ENCODE measurements at places on chromosomes 6 and 20.

DNA sequence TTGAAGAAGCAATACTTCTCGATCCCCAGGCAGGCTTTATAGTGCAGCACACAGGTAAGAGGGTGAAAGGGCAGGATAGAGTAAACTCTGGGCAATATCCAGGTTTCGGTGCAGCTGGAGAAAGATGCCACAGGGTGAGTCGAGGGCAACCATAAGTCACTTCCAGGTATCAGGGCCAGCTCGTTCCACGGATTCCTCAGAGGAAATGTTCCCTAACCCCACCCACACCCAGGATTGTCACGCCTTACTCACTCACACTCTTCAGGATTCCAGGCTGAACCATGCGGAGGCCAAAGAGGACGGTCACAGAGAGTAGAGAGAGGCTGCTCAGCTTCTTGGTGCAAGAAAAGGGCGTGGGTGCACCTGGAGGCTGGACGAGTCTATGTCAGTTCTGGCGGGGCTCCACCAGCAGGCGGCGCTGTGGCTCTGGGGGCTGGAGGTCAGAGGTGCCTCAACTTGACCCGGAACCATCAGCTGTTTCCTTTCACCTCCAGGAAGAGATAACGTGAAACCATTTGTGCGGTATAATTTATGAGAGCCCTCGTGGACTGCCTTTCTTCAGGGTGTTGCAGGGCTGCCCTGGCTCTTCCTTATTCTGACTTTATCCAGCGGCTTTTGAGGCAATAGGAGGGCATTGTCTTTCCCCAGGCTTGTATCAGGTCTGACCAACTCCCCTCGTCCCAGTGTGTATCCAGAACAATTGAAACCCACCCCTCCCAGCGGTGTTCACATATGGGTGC is 14.5 kb upstream of the WFDC12 start:
- no peak for DNase-seq

DNA sequence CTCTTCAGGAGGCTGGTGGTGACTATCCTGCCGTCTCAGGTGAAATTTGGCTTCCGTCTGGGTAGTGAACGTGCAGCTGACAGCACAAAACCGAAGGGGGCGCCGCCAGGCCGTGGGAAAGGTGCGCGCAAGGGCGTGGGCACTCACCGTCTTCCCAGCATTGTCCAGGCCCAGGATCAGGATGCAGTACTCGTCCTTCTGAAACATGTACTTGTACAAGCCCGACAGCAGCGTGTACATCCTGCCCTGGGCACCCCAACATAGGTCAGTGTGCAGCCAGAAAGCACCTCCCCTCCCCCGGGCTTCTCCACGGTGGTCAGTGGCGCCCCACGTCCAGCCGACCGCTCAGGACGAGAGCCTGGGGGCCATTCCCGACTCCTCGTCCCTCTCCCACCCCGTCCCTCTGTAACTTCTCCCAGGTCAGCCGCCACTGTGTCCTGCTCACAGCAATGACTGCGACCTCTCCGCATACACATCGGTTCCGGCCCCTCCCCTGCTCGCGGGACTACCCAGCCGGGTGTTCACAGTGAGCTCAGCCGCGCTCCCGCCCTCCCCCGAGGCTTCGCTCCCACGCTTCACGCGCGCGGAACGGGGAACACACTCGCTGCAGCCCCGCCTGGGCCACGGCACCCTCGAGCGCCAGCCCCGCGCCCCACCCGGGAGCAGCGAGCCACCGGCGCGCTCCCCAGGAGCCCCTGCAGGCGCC is 771 bp downstream of the ARFRP1 start:
- DNase-seq, result no peak

DNA sequence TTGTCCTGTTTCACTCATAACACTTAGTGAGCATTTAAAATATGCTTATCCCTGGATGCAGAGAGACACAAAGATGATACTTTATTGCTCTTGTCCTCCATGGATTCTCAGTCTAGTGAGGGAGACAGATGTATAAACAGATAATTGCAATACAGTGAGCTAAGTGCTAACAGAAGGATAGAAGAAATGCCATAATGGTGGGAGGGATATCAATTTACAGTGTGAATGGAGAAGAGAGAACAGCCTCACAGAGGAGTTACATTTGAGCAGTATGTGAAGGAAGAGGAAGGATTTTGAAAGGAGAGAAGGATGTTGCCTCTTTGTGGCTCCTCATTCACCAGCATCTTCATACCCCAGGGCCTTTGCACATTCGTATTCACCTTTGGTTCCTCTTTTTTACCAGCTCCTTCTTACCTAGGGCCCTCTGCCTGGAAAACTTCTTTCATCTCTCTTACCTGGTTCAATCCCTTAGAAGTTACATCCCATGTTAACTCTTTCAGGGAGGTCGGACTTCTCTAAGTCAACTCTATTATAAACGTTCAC is 341.7 kb downstream of the PRL start:
- no peak for DNase-seq

- DNase-seq, result no peak
Measured at GRCh38 chr6:71886184-71887005, at the start of gene RIMS1. TSS of gene RIMS1 (plus strand) at chr6:71886550. CDS start at chr6:71887024, 474 bp downstream.

DNA sequence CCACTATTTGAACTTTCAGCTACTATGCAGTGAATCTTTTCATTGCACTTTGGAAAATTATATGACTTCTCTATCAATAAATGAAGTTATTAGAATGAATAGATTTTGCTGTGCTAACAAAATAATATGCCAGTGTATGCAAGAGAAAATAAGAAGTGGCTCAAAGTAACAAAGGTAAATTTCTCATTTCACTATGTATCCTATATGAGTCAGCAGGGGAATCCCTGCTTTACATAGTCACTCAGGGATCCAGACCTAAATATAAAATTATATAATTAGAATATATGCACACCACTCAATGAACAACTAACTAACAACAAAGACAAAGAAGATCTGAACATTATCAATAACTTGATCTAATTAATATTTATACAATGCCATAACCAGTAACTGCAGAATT is 390.8 kb upstream of the IRAK1BP1 start:
- DNase-seq, result no peak

GRCh38 chr20:31930779-31931178 is 21.1 kb downstream of the PDRG1 start:
- DNase-seq, result no peak

DNA sequence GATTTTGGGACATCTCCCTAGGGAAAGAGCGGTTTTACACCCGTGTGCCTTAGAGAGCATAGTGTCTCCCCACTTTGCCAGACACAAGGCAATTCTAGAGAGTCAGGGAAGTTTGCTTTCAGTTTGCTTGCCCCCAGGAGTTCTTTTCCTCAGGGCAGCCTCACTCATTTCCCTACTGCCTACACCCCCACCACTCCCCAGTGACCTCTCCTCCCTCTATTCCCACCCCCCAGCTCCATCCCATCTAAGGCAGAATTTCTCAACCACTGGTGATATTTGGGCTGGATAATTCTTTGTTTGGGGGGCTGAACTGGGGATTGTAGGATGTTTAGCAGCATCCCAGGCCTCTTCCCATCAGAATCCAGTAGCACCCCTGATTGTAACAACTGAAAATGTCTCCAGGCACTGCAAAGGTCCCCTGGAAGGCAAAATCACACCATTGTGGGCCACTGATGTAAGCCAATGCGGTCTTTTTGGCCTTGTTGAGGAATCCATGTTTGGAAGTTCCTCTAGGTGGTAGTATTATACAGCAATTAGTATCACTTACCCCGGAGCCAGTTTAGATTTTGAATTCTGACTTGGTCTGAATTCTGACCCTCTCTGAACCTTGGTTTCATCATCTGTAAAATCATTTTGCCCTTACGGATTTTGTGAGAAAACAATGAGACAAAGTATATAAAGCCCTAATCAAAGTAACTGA is 1.3 kb downstream of the EPPIN start:
- DNase-seq, result peak; percentile 22

DNA sequence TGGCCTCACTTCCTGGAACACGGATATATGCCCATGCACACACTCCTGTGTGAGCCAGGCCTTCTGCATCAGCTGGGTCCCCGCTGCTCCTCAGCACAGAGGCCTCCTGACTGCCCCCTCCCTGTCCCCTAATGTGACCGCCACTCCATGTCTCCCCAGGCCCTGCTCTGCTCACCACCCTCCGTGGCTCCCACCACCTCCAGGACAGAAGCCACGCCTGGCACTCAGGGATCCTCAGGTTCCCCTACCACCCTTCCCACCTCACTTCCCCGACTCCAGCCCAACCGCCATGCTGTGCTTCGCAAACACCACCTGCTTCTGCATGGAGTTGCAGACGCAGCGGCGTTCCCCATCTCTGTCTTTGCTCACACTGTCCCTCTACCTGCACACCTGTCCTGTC is 4.3 kb upstream of the SRC start:
- DNase-seq, result no peak

- no peak for DNase-seq
Measured at GRCh38 chr6:6236730-6237469, 83.6 kb downstream of the F13A1 start.

DNA sequence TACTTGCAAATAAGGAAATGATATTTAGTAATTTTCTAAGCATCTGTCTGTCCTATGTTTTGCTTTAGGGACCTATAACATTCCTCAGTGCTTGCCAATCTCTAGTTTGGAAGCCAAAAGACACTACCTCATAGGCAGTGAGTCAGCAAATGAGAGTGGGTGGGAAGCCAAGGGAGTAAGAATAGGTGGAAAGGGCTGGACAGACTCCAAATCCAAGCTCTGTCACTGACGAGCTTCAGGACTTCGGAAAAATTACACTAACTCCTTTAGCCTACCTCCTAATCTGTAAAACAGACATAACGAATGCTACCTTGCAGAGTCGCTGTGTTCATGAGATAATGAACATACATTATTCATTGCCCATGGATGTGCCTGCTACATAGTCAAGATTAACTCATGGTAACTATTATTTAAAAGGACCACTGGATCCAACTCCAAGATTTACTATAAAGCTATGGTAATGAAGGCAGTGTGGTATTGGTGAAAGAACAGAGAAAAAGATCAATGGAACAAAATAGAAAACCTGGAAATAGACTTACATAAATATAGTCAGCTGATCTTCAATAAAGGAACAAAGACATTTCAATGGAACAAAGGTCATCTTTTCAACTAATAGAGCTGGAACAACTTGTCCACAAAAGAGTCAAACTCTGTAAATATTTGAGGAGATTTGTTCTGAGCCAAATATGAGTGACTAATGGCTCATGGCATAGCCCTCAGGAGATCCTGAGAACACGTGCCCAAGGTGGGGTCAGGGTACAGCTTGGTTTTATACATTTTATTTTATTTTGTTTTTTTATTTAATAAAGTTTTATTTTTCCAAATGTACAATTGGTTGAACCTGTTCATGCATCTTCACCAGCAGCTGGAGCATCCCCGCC is 64.1 kb downstream of the FAM50B start:
- DNase-seq, result no peak

DNA sequence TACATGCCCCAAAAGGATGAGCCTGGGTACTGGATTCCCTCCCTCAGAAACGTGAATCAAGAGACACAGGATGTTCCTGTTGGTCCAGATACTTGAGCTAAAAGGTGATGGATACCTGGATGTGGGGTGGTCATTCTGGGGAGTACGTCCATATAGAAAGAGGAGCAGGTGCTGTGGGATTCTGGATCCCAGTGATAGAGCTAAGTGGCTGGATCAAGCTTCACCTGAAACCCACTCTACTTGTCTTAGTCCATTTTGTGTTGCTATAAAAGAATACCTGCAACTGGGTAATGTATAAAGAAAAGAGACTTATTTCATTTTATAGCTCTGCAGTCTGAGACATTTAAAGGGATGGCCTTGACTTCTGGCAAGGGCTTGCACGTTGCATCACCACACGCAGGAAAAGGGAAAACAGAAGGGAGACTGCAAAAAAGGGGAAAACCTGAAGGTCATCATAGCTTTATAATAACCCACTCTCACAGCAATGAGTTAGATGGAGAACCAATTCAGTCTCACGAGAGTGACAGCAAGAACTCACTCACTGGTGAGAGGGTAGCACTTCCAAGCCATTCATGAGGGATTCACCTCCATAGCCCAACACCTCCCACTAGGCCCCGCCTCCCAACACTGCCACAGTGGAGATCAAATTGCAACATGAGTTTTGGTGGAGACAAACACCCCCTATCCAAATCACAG is 31.2 kb downstream of the RIPOR3 start:
- no peak for DNase-seq

GRCh38 chr6:87237804-87238203 is 82.4 kb downstream of the ZNF292 start:
- DNase-seq, result no peak

DNA sequence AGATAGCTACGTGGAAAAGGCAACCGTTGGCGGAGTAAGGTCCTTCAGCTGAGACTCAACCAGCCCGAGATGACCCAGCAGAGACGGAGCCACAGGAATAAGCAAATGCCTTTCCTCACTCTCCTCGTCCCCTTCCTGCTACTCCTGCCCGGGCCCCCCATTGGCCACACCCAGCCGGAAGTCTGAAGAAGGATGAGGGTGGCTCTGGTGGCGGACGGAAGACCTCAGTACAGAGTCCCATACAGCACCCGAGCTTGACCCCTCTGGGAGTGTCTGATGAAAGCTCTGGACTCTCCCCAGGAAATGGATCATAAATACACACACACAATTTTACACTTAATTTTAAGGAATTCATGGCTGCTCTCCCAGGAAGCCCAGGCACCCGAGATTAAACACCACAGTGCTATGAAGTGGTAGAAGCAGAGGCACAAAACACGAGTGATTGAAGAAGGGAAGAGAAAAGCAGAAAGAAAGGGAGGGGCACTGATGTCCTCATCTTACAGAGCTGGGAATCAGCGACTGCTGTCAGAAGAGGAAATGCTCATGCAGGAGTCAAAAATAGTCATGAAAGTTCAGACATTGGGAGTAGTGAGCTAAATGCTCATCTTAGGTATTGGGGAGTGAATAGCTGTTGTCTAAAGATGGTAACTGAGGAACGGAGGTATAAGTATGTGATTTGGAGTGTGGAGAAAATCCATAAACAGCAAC is 125.6 kb downstream of the BANF2 start:
- DNase-seq, result no peak

DNA sequence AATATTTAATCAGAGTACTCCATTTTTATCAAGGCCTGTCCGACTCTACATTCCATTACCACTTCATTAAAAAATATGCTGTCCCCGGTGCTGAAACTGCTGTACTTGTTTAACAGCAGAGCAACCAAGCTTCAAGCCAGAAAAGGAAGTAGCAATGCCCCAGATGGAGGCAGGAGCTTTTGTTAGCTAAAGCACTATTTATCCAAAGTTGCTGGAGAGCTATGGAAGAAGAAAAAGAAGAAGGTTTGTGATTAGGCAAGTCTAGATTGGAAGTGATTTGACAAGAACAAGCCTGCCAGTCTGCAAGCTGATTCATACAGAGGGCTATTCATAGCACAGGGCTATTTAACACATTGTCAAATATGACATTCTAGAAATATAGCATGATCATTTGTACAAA is 160.9 kb upstream of the SPTLC3 start:
- no peak for DNase-seq

DNA sequence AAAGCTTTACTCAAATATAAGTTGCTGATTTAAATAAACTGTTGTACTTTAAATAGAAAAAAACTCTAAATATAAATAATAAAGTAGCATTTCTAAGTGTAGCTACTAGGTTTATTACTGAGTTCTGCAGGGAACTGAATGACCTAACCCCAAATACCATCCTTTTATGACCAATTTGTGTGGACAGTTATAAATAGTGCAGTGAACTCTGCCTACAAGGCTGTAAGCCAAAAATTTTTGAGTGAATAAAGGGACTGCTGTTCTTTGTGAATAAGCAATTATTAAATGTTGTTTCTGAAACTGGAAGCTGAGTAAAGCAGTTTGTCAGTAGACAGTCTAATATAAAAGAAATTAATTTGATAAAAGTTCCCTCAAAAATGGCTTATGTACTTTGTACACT is 90.8 kb upstream of the ELOVL5 start:
- DNase-seq, result no peak
